MM.1S (cell line): ENCODE measurements at places on chromosomes 7 and 10.

DNA sequence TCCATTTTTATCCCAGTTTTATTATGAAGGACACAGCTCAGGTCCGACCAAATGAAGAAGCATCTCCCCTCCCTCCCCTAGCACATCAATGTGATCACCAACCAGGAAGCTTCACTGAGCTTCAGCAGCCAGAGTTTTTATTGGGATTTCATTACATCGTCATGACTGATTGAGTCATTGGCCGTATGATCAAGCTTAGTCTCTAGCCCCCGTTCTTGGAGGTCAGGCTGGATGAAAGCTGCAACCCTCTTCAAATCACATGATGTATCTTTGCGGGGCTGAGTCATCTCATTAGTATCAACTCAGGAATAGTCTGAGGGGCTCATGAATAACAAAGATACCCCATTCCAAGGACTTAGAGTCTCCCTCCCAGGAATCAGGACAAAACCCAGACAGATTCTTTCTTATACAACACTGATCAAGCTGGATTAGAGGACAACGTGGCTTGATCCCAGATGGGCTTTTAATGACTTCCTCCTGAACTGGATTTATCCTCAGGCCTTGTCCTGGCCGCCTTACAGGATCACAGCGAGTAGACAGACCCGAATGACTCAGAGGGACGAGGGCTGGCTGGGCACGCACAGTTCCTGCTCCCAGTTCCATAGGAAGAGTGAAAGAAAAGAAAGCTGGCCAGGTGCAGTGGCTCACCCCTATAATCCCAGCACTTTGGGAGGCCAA is 14.5 kb downstream of the LIMK1 start:
- DNase-seq = no peak

DNA sequence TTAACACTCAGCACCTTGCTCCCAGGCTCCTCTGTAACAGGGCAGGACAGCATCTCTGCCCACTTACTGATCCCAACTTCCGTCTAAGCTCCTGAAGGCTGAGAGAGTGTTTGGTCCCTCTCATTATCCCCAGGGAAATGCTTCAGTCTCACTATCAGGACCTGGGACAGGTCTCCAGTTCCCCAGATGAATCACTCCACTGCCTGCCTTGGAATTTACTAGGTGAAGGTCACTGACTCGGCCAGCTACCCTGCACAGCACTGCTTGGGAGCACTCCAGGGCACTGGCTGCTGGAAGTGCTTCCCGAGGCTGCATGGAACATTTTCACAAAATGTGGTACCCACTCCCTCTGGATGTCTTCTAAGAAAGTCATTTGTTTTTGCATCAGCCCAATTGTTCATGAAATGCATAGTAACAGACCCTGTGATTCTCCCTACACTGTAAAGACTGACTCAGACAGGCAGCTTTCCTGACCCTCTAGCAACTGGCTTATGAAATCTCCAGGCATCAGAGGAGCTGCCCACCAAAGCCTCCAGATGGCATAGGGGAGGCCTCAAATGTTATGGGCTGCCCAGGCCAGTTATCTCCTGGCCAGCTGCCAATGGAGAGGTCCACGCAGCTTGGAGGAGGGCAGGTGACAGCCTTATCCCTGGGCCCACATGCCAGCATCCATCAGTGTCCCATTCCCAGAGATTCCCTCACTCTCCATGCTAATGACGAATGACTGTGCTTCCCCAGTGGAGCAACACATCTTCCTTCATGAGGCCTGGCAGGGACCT is 89.1 kb downstream of the GFRA1 start:
- DNase-seq = no peak

- no peak for DNase-seq
Measured at GRCh38 chr10:22998091-22998490, 70.2 kb downstream of the ARMC3 start.

GRCh38 chr7:110839866-110840265 is 251.1 kb upstream of the LRRN3 start:
- no peak for DNase-seq

DNA sequence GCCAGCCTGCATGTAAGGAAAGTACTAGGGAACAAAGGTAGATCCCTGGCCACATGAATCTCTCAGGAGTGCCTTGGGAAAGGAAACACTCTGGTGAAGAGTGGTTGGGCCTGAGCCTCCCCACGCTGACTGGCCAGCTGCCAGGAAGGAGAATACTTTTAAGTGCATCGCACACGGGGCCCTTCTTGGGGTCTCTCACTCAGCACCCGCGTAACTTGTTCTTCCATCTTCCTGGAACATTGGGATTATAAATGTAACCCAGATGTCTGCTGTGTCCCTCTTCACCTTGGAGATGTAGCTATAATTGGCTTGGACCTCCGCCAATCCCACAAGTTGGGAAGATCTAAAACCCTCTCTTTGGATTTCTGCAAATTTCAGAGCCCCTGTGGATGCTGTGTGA is 4.4 kb upstream of the GLI3 start:
- DNase-seq = no peak

- no peak for DNase-seq
Measured at GRCh38 chr7:3057066-3057420, 13.4 kb upstream of the CARD11 start.

DNA sequence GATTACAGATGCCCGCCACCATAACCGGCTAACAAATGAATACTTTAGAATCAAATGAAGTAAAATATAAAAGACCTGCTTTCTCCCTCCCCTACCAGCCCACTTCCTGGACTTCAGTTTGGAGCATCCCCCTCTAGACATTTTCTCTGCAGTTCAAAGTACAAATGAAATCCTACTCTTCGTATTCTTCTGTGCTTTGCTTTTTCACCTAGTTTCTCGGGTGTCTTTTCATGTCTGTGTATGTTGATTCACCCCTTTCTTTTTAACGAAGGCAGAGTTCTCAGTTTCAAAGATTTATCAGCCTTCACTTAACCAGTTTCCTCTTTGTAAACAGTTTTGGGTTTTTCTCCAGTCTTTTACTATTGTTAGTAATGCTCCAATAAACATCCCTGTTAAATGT is 145.9 kb upstream of the STK17A start:
- no peak for DNase-seq
